ENCODE measurements at places on chromosomes 7 and 10. TPM values are rescaled to one million over a fixed set of nuclear protein-coding genes. Genes with fewer than 3 reads are reported as not detected.

DNA sequence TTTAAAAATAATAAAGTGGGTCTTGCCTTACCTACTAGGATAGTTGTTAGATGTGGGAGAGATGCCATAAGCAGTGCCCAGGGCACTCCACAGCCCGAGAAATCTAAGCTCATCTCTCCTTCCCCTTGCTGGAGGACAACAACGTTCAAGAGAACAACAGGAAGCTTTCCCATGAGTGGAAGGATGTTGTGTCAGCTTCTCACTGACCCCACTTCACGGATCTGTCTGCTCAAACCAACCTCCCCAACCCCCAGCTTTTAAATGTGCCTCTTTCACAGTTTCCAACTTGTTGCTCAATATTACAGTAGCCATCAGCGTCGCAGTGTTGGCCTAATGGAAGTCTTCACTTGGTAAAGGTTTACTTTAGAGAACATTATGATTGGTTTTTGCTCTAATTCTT, 72.1 kb downstream of the PTPRE start:
- no peak for DNase-seq

GRCh38 chr10:11018432-11018841, 765 bp downstream of the CELF2 start:
- peak; percentile 21 for DNase-seq

The PALD1 gene
- 48.7 TPM for total RNA-seq

- DNase-seq = no peak
These were observed 111.2 kb upstream of the ARHGAP21 start for GRCh38 chr10:24834869-24835268.

DNA sequence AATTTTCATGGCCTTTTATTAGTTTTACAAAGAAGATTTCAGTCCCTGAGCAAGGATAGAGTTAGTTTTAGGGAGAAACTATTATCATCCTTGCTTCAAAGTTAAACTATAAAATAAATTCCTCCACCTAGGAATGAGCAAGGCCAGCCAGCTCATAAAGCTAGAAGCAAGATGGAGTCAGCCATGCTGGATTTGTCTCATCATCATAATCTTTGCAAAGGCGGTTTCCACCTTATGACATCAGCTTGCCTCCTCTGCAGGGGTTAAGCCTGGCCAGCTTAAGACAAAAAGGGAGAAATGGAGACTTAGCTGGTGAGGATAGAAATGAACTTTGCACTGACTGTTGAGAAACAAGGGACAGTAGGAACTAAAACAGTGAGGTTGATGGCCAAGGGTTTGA, 18.7 kb downstream of the SSMEM1 start:
- DNase-seq = no peak

The TNS3 gene
- total RNA-seq = 20.6 TPM

The CPXM2 gene
- 5.3 TPM for total RNA-seq

DNA sequence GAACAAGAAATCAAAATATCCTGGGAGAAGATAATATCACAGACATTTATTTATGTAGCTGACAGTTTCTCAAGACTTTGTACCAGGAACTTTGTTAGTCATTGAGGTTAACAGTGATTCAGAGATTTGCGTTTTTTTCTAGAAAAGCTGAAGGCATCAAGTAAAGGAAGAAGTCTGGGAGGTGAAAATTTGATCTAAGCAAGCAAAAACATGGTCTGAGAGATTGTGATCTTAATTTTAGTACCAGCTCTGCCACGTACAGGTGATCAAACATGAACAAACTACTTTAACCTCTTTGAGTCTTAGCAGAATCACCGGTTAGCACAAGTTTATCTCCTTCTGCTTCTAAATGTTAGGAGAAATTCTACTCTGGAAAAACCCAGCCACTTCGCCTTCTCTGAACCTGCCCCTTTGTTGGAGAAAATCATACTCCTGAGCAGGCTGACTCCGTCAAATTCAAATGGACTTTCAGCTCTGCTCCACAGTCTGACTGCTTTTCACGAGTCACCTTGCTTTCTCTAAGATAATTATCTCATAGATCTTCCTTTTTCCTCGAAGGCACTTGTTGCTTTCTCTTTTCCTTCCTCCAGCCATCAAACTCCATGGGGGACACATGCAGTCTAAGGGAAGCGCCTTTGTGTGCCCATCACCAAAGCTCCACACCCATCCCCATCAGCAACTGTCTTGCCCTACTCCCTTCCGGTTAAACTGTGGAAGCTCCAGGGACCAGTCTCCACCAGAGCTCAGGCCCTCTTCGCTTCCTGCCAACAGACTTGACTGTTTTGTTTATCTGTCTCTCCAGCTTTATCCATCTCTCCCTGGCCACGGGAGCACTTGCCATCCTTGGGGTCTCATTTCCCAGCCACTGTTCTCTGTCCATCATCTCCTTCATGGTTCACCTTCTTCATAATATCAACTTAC, 86.3 kb downstream of the PRKCQ start:
- DNase-seq = no peak

The TRIL gene
- total RNA-seq = 5.1 TPM

DNA sequence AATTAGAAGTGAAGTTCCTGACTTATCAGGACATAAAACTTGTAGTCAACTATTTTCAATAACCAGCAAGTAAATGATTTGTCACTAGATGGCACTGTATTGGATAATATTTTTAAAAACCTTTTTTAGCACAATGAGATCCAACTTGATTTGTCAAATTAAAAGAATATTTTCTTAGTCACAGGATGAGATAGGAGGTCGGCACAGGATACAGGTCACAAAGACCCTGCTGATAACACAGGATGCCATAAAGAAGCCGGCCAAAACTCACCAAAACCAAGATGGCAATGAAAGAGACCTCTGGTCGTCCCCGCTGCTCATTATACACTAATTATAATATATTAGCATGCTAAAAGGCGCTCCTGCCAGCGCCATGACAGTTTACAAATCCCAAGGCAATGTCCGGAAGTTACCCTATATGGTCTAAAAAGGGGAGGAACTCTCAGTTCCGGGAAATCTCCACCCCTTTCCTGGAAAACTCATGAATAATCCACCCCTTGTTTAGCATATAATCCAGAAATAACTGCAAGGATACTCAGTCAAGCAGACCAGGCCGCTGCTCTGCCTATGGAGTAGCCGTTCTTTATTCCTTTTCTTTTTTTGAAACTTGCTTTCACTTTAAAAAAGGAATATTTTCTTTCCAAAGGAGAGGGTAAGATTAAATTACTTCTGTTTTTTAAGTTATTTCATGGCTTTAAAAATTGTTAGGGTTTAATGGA, 255.7 kb upstream of the MKLN1 start:
- DNase-seq = peak; percentile 56

- DNase-seq = no peak
These were observed 206.3 kb downstream of the ADARB2 start for GRCh38 chr10:1530871-1531517.

The CYP3A4 gene
- total RNA-seq = not detected

DNA sequence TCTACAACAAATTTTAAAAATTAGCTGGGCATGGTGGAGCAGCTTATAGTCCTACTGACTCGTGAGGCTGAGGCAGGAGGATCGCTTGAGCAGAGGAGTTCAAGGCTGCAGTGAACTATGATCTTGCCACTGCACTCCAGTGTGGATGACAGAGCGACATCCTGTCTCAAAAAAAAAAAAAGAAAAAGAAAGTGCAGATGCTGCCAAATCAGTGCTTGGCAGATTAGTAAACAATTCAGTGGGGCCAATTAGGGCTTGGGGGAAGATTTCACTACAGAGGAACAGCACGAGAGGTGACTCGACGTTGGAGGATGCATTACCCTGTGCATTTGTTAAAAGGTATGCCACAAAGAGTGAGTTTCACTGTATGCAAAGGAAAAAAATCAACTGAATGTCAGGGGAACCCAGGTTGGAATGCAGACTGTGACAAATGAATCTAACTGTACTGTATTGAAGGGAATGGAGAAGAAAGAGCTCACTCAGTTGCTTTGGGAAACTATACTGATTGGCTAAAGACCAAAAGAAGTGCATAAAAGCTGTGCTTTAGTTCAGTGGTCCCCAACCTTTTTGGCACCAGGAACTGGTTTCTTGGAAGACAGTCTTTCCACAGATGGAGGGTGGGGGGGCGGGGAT, 31.6 kb downstream of the GARIN1A start:
- DNase-seq = no peak

The ACTL6B gene
- total RNA-seq = not detected

DNA sequence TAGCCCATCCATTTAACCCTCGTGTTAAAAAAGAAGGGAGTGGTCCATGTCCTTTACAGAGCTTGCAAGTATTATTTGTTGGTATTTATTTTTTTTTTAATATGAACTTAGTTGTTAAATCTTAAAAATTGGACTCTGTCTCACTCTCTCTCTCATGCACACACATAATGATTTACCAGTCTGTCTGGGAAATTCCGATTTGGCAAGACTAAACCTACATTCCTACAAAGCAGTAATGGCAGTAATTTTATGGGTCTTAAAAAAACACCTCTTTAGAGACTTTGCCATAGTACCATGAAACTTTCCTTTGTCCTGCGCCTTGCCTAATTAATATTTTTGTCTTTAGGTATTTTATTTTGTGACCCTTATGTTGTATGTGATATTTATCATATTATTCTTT, 239.5 kb upstream of the PPP1R3A start:
- no peak for DNase-seq
